ENCODE measurements at places on chromosomes 2 and 18.

- peak; percentile 63 for DNase-seq
Observed at GRCh38 chr2:100821255-100821910, 1.4 kb downstream of the NPAS2 start.

GRCh38 chr2:19574778-19575260 is 216.4 kb upstream of the OSR1 start:
- DNase-seq, result peak; percentile 79

DNA sequence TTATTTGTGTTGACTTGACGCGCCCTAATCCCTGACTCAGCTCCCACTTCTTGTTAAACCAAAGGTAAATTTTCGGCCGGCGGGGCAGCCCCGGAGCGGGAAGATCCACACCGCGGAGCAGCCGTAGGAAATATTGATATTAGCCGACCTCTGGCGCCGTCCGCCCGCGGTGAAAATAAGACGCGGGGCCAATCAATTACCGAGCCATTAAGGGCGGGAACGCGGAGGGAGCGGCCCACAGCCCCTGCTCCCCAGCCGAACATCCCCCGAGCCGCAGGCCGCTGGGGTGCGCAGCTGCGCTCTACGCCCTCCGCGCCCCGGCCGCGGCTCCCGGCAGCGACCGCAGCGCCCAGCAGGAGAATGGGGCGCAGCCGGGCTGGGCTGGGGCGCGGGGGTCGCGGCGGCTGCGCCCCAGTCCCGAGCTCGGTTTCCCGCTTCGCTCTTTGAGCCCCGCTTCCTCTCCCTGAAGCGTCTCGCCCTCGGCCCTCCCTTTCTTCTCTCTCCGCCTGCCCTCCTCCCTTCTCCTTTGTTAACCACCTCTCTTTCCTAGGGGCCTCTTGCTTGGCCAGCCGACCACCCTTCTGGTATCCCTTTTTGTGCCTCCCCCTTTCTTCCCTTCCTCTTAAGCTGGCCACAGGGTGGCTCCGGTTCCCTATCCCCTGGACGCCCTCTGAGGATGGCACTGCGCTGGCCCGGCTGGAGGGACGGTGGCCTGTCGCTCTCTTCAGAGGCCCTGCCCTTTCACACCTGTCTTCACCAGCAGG is 40.9 kb downstream of the CELF4 start:
- no peak for DNase-seq

DNA sequence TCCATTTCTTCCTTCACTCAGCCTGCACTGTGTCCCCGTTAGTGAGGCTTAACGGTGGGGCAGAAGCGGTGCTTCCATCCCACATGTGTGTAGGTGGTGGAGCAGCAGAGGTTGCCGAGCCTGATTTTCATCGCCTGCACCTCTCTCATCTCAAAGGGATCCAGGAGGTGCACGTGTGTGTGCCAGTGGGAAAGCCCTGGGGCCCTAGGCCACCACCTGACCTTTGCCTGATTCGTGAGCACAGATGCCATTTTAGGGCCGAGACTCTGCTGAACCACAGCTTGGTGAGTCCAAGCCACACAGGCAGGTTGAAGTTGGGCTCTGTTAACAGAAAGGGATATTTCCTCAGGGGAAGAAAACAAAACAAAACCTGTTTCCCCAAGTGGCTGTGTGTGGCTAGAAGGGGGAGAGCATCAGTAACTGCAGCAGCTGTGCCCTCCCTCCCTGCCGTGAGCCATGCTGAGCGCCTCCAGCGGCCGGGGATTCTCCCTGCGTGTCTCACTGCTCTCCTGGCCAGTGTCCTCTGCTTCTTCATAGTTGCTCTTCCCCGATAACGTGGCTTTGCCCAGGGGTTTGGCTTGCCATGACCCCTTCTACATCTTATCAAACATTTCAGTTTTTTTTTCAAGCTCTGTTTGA is 81.5 kb downstream of the MAPRE2 start:
- DNase-seq, result no peak

DNA sequence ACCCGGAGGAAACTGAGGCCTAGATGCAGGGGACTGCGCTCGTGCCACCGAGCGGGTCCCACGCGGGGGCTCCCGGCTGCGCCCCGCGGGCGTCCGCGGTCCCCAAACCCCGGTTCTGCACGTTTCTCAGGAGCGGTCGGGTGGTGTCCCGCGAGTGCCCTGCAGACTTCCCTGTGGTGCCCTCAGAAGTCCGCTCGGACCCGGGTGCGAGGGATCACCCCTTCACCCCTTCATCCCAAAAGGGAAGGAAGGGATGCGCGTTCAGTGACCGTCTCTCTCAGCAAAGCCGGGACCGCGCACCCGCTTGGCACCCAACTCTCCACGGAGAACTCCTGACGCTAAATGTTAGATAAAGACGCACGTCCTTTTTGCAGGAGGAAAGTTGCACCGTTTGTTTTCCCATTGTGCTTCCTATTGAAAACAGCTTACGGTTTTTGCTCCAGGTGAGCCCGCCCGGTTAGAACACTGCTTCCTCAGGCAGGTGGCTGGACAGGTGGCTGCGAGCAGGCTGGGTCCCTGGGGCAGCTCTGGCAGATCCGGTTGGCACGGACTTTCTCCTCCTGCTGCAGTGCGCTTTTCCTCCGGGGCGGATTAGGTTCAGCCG is 779 bp downstream of the DGKD start:
- no peak for DNase-seq

DNA sequence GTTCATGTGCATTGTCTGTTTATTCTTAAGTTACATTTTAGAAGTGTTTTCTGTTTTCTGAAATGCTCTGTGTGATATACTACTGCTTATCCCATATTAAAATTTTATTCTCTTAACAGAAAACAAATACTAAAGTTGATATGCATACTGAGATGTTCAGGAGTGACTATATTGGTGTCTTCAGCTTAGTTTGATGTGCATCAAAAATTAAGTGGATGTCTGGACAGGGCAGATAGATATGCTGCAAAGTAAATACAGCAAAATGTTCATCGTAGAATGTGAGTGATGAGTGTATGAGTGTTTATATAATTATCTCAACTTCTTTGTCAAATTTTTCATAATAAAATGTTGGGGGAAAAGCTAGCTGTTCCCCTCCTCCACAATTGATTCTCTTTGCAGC is 13.2 kb downstream of the VAPA start:
- DNase-seq, result no peak

GRCh38 chr18:50970006-50970405 is 2.2 kb downstream of the ELAC1 start:
- DNase-seq, result no peak

- no peak for DNase-seq
Observed at GRCh38 chr2:71492112-71492511, 38.8 kb downstream of the DYSF start.

- DNase-seq, result peak; percentile 44
Observed at GRCh38 chr2:72895759-72896281, 8.6 kb downstream of the SPR start.

GRCh38 chr18:69628774-69629359 is 228.2 kb downstream of the DOK6 start:
- DNase-seq, result no peak

GRCh38 chr2:197576631-197577030 is 60.8 kb downstream of the MOB4 start:
- peak; percentile 66 for DNase-seq

GRCh38 chr2:146734042-146734820 is 1110.6 kb upstream of the ACVR2A start:
- DNase-seq, result peak; percentile 51

DNA sequence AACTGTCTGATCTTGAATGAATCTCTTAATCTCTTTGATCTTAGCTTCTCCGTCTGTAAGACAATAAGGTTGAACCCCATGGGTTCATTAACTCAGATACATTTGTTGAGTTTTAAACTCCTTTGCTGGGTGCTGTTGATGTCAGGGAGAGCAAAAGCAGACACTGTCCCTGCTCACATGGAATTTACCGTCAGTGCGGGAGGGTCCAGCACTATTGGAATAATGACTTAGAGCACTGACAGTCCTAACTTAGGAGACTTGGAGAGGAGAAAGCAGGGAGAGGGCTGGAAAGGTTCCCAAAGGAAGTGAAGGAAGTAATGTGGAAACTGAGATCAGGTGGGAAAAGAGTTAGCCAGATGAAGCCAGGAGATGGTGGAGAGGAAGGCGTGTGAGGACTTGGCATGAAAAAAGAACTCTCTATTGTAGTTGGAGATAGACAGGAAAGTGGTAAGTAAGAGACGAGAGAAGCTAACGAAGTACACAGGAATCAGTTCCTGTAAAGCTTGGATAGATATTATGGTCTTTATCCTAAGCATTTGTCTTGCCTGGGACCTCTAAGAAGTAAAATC is 141.4 kb upstream of the SERTAD2 start:
- DNase-seq, result no peak

DNA sequence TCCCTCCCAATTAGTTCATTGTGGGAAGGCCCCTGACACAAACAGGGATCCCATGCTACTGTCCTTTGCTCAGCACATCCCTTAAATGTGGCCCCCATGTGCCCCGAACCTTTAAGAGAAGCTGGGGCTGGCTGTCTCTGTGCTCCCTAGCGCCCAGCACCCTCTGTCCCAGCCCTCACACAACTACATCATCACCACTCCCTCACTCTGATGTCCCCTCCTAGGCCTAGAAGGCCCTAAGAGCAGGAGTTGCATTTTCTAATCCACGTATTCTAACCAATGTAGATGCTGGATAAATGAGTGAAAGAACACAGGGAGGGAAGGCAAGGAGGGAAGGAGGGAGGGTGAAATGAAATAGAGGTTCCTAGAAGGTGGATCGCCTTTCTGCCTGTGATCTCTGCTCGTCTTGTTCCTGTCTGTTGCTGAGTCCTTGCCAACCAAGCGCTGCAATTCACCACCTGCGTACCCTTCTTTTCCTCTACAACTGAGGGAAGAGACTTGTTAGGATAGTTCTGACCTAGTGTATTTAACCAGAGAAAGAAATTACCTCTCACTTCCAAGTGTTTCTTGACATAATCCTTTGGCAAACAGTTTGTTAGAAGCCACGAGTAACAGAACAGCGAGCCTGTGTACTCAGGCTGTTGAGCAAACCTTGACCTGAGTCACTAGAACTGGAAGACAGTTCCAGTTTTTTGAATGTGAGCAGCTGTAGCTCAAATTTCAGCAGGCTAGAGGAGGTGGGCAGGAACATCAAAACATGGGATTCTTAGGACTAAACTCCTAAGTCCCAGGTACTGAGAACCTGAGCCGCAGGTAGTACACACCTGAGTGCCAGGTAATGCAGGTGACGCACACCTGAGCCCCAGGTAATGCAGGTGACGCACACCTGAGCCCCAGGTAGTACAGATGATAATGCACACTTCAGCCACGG is 181.5 kb upstream of the ID2 start:
- DNase-seq, result peak; percentile 8

All from foreskin fibroblast (primary cell).